Mucosa of descending colon (tissue), 3 donors: ENCODE measurements at places on chromosomes 16 and 17. TPM values are rescaled to one million over a fixed set of nuclear protein-coding genes. Genes with fewer than 3 reads are reported as not detected.

CLN3 gene
- total RNA-seq, result 73.4 TPM

DNA sequence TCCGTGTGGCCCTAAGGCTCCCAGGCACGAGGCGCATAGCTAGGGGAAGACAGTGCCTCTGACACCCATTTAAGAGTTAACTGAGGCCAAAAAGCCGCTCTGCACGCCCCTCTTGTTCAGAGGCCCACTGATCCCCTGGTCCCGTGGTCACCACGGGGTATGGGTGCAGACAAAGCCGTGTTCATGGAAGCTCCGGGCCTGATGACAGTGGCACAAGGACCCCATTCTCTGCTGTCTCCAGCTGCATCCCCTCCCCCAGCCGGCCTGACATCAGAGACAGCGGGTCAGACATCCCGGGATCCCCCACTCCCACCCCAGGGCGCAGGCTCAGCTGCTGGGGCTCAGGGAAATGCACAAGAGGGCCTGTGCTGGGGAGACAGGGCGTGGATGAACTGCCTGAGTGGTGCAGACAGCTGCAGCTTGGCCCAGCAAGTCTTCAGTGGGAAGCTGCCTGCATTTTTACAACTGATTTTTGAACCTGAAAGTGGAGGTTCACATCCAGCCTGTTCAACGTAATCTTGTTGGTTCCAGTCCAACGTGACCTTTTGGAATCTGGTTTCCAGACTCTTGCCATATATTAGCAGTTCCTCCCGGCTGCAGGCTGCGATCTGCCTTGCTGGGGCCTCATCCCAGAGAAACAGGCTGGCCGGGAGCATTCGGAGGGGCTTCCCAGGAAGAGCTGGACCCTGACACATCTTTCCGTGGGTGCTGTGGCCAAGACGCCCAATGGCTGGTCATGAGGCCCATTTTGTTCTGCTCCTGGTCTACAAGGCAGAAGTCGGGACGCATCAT lies 9.7 kb upstream of the BAHCC1 start:
- peak; percentile 52 for DNase-seq

- no peak for DNase-seq
These were observed 12.2 kb downstream of the HIC1 start for GRCh38 chr17:2067048-2067561.

DNA sequence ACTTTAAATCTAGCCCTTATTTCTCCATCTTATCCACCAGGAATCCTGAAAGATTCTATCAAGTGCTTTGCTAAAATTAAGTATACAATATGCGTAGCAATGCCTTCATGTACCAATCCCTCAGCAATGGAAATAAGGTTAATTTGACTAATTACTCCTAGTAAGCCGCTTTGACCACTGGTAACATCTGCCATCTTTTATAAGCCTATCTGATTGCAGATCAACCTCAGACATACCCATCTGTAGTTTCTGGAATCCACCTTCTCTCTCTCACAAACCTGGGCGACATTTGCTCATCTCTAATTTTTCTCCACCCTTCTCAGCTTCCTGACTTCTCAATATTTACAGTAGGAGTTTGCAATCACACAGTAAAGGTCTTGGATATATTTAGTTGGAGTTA lies 138.8 kb upstream of the CRHR1 start:
- no peak for DNase-seq

- no peak for DNase-seq
These were observed 72.5 kb upstream of the AXIN2 start for GRCh38 chr17:65633988-65634387.

- DNase-seq, result peak; percentile 73
These were observed 17.8 kb upstream of the TMEM219 start for GRCh38 chr16:29943846-29944799.

WNK4 gene
- 17.5 TPM for total RNA-seq

- DNase-seq, result peak; percentile 83
These were observed 1.0 kb upstream of the KCNJ2 start for GRCh38 chr17:70168044-70168976.

NPIPA8 gene
- total RNA-seq, result 0.67 TPM

CA5A gene
- 0.05 TPM for total RNA-seq

DNA sequence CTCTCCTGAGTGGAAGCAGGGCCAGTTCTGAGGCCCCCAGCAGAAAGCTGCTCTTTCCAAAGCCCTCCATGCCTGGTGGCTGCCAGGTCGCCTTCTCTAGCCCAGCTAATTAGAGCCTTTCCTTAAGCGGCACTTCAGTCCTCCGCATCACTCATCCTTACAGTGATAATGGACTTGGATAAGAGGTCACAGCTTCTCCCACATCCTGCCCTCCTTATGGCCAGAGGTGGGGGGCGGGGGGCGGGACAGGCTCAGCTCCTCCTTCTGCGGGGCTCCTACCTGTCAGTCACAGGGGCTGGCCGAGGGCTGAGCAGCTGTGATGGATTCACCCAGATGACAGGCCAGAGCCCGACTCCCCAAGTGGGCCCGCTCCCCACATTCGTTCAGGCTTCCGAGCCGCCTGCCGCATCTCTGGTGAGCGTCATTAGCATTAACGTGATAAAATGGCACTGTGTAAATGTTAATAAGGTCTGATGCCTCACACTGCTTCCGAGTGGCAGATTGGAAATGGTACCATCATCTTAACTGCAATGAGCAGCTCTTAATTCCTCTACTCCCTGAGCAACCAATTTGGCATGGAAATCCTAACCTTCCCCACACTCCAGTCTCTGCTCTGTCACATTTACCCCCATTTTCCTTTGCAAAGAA lies 41.3 kb downstream of the GRIN2C start:
- DNase-seq, result no peak

- no peak for DNase-seq
These were observed 387.3 kb upstream of the CDH11 start for GRCh38 chr16:65509172-65509571.

CDH3 gene
- 0.38 TPM for total RNA-seq

GRCh38 chr16:52308051-52308450 lies 238.9 kb downstream of the TOX3 start:
- DNase-seq, result no peak

DNA sequence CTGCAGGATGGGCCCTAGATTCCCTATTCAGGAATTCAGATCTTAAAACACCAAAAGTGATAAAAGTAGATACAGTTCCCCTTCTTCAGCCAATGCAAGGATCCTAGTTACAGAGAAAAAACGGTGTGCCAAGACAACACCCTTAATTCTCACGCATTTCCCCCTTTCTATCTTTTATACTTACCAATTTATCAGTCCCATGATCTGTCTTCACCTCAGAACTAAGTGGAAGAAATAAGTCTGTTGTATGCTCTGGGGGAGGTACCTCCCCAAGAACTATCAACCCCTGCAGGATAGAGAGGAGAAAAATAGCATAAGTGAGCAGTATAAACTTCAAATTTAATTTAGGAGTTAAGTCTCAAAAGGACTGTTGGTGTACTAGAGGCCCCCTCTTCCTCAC lies 83.2 kb downstream of the STH start:
- DNase-seq, result no peak

DNA sequence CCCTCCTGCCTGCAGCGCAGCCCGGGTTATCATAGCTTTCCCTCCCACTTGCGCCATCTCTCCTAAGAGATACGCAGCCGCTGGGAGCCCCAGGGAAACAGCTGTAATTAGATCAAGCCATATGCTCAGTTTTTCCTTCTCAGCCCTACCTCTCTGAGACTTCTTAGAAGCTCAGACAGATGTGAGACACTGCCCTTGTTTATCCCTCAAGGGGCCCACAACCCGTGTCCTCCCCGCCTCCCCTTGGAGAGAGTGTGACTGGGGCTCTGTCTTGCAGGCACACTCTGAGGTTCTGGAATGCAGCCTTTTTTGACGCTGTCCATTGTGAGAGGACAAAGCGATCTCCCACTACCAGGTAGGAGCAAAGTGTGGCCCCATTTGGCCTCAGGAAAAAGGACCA lies 31.2 kb downstream of the CIBAR2 start:
- DNase-seq, result no peak

HBZ gene
- 0.41 TPM for total RNA-seq

SCARF1 gene
- 14.8 TPM for total RNA-seq

- no peak for DNase-seq
These were observed 112.1 kb upstream of the MYOCD start for GRCh38 chr17:12553625-12554024.

- no peak for DNase-seq
These were observed 242.3 kb upstream of the ZFHX3 start for GRCh38 chr16:73290258-73290657.

- no peak for DNase-seq
These were observed 428 bp downstream of the TUFM start for GRCh38 chr16:28845761-28846079.

- DNase-seq, result no peak
These were observed 963 bp upstream of the METTL22 start for GRCh38 chr16:8620535-8620934.

KCNJ2 gene
- total RNA-seq, result 14.4 TPM

DNA sequence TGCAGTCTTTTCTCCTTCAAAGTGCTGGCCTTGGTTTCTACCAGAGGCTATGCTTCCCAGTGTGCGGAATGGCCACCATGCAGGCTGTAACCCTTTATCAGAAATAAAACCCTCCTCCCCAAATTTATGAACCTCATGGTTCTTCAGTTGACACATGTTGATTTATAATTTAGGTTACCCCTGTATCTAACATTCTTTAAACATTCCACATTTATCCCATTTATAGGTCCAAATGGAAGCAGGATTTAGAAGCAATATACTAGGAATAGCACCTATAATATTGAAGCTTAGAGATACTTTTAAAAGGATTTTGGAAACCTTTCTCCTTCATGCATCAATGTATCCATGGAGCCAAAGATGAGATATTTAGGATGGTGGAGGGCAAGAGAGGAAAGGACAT lies 438.8 kb upstream of the C16orf82 start:
- DNase-seq, result no peak
